Naive thymus-derived CD4-positive, alpha-beta T cell (primary cell): ENCODE measurements at places on chromosomes 3 and 15. TPM values are rescaled to one million over a fixed set of nuclear protein-coding genes. Genes with fewer than 3 reads are reported as not detected.

- no peak for DNase-seq
Observed at GRCh38 chr3:175495331-175495730, 636.2 kb downstream of the NAALADL2 start.

DNA sequence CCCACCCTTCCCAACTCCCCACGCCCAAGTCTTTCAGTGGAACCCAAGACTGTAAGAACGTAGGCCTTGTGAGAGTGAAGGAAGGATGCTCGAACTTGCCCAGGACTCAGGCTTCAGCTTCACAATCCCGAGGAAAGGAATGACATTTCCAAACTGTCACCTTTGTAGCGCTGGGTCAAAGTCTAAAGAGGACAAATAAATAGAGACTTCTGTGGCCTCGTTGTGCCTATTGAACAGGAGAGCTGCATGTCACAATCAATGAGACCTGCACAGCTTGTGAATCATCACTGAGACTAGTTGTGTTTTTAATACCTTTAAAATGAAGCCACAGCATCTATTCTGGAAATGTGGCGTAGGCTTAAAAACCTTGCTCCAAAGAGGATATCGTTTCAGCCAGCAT lies 222.8 kb upstream of the ST8SIA2 start:
- DNase-seq: no peak

The HRH1 gene
- not detected for polyA plus RNA-seq

DNA sequence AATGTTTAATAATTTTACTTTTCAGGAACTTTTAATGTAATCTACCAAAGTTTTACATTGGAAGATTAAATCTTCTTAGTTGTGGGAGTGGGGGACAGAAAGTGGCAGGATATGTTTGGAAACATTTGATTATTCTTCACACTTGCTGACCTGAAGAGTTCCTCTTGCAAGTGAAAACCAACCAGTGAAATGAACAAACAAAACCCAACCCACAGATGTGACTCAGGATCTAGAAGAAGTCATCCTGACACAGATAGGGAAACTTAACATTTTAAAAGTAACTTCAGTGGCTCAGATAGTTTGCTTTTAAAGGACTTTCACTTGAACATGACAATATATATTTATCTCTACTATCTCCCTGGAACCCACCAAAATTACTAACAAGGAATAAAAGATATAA lies 55.4 kb downstream of the ASTE1 start:
- DNase-seq: no peak

The ISG20 gene
- polyA plus RNA-seq: 415 TPM

- DNase-seq: no peak
Observed at GRCh38 chr15:71807691-71808091, 2.7 kb upstream of the NR2E3 start.

DNA sequence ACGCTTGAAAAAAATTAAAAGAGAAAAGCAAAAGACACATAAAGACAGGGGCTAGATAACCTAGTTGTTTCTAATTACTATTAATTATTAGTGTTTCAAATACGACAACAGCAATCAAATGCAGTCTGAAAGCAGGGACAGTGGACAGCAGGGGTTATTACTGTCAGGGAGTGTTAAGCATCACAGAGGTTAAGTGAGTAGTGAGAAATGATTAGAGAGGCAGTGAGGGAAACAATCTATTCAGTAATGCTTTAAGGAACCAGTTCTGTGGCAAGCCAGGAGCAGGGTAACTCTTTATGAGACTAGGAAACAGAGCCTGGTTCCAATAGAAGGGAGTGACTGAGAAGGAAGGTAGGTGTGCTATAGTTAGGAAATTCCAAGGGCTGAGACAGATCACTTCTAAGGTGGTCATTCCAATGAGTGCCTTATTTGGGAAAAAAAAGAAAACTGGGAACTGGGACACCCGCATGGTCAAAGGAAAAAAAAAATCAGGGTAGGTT lies 15.0 kb downstream of the RYK start:
- no peak for DNase-seq

- no peak for DNase-seq
Observed at GRCh38 chr3:194271460-194272035, 79.6 kb downstream of the CPN2 start.

The LRRC31 gene
- polyA plus RNA-seq: not detected

DNA sequence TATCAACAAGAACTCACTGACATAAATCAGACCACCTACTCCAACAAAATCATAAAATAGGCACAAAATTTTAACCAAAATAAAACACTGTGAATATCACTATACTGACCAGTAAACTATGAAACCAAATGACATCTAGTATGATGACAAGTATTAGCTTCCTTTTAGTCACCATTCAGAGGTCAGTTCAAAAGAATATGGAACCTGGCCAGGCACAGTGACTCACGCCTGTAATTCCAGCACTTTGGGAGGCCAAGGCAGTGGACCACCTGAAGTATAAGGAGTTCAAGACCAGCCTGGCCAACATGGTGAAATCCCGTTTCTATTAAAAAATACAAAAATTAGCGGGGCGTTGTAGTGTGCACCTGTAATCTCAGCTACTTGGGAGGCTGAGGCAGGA lies 65.8 kb downstream of the SMARCC1 start:
- no peak for DNase-seq

- no peak for DNase-seq
Observed at GRCh38 chr3:62566022-62566557, 192.7 kb upstream of the FEZF2 start.

The SERINC4 gene
- 8.8 TPM for polyA plus RNA-seq

The TNNC1 gene
- 0.73 TPM for polyA plus RNA-seq

- DNase-seq: no peak
Observed at GRCh38 chr3:195570912-195571311, 12.8 kb downstream of the APOD start.

The PARP15 gene
- polyA plus RNA-seq: 3.2 TPM

The NCBP2 gene
- polyA plus RNA-seq: 74.3 TPM

DNA sequence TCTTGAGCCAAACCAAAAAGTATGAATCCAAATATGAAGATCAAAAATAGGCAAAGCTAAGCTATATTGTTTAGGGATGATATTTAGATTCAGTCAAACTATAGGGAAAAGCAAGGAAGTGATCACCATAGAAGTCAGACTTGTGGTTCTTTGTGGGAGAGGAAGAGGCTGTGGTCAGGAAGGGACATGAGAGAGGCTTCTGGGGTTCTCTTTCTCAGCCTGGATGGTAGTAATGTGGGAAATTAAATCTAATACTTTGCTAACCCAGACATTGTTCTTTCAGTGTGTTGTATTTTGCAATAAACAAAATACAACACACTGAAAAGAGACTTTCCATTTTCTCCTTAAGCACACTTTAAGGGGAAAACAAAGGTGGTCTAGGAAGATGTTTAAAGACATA lies 3.1 kb downstream of the CX3CR1 start:
- DNase-seq: no peak

- DNase-seq: peak; percentile 12
Observed at GRCh38 chr3:123652342-123652984, 67.6 kb upstream of the HACD2 start.

DNA sequence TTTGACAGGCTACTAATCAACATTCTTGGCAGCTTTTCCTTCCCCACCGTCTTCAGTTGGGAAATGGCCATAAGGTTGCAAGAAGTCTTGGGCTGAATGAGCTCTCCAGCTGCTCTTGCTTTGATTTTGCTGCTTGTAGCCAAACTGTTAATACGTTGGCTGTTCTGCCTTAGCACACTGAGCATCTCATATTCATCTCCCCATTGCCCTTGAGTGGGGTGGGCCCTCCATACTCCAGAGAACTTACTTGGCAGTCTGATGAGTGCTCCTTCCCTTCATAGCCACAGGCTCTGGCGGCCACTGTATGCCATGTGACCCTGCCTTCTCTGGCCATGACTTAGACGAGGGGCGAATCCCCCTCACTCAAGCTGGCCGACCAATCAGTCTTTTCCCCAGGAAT lies 25.8 kb upstream of the PAQR5 start:
- no peak for DNase-seq

The ARHGEF26 gene
- polyA plus RNA-seq: 0.10 TPM

The NR2F2 gene
- not detected for polyA plus RNA-seq

The P2RY12 gene
- not detected for polyA plus RNA-seq

- DNase-seq: no peak
Observed at GRCh38 chr3:38968403-38968802, 83.3 kb downstream of the SCN11A start.

DNA sequence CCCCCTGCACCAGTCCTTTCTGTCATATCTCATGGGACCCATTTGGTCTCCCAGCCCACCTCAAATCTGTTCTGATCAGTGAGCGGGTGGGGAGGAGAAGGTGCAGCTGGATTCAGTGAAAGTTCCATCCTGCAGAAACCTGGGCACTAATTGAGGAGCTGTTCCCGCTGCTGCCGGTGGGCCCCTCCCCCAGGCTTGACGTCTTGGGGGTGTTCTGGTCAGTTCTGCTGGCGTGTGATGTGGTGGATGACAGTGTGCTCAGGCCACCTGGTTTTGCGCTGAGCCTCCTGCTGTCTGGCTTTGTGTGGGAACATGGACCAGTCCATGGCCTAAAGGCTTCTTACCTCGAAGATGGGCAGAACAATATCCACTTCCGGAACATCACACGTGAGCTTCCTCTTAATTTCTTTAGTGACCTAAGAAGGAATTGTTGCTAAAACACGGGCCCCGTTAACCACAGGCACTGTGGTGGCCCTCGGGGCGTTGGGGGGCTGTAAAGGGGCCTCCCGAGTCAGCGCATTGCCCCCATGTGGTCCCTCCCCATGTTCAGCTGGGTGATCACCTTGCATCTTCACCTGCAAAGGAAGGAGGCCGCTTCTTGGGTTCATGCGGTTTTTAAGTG lies 59.7 kb downstream of the RGMA start:
- DNase-seq: no peak

GRCh38 chr15:92164327-92165000 lies 229.2 kb upstream of the ST8SIA2 start:
- DNase-seq: no peak

DNA sequence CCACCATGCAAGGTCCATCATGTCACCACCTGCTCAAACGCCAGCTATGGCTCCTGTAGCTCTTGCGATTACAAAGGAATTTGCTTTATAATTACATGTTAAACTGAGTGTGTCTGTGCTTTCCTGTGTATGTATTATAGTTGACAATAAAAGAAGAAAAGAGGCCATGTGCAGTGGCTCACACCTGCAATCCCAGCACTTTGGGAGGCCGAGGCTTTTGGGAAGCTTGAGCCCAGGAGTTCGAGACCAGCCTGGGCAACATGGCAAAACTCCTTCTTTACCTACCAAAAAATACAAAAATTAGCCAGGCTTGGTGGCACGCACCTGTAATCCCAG lies 27.0 kb downstream of the ATRIP start:
- DNase-seq: no peak

GRCh38 chr3:194401346-194401745 lies 2.3 kb upstream of the GP5 start:
- no peak for DNase-seq

GRCh38 chr15:83088876-83089275 lies 18.6 kb upstream of the TM6SF1 start:
- DNase-seq: no peak

DNA sequence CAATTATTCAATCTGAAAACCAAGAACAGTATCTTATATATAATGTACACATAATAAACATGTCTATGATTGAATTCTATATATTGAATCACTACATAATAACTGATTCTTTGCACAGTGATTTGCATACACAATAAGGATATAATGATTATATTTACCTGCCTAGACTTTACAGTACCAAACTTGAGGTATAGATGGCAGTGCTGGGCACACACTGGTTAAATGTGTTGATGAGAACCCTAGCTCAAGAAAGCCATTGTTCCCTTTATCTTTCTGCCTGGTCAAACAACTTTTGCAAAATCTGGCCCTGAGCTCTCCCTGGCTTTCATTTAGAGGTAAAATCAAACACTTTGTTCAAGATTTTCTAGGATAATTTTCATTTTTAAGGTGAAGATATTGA lies 697.7 kb downstream of the TUSC7 start:
- no peak for DNase-seq

The DPPA2 gene
- not detected for polyA plus RNA-seq

GRCh38 chr3:65194047-65194714 lies 506.4 kb upstream of the ADAMTS9 start:
- no peak for DNase-seq

DNA sequence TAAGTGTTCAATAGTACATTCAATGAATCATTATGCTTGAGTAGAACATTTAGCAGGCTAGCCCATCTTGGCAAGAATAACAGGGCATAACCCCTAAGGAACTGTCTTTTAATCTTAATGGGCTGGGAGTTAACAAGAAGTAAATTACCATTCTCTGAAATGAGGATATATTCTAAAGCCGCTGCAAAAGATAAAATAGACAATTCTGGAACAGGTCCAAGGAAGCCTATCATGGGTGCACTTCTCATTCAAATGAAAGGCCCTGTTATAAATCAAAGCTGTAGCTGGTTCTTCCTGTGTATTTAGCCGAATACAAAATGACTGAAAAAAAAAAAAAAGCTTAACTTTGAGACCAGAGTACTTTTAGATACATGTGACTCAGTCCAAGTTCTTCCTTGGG lies 15.6 kb downstream of the MTHFS start:
- DNase-seq: no peak

DNA sequence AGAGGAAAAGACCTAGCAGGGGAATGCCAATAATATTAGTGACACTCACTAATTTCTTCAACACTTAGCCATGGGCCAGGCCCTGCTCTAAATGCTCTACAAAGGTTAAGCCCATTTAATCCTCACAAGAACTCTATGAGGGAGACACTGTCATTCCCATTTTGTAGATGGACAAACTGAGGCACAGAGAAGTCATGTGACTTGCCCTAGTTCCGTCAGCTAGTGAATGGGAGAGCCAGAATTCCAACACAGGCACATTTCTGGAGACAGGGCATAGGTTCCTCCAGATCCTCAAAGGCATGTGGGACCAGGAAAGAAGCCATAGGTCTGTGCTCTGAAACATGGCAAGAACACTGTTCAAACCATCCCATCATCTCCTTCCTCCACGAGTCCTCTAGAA lies 31.5 kb downstream of the LOXL1 start:
- no peak for DNase-seq

The CFAP92 gene
- polyA plus RNA-seq: 0.20 TPM

- DNase-seq: no peak
Observed at GRCh38 chr3:38541806-38542205, 45.7 kb downstream of the EXOG start.

DNA sequence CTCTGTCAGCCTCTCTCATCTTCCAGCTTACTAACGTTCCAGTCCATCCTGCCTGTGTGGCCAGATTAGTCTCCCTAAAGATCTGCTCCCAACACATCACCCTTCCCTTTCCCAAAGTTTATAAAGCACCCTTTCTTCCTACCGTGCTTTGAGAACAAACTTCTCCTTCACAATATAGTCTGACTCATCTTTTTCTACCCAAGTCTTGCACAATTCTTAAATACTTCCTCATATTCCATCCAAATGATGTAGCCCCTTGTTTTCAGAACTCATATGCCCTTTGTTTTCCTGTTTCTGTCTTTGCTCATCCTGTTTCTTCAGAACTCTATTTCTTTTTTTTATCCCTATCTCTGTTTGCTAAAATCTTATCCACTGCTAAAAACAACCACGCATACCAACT lies 326.8 kb downstream of the MFSD1 start:
- DNase-seq: no peak

The MORC1 gene
- polyA plus RNA-seq: not detected

The AMIGO3 gene
- 0.58 TPM for polyA plus RNA-seq

The HTR3E gene
- not detected for polyA plus RNA-seq

DNA sequence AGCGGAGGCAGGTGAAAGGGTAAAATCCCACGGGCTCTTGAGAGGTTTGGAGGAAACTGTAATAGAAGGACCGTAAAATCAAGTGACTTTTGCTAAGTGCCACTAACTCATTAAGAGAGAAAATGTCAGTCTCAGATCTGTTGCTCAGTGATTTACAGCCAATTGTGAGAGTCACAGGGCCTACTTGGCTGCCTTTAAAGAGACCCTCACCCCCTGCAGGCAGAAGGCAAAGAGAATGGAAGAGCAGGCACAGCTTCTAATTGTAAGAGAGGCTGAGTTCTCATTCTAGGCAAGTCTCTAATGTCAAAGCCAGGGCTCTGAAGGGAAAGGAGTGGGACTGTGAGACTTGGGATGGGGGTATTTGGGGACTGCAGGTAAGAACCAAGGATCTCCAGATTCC lies 9.3 kb upstream of the SYNM start:
- DNase-seq: no peak
